Hepatocyte (in vitro differentiated cells): ENCODE measurements at places on chromosomes 13 and 19. TPM values are rescaled to one million over a fixed set of nuclear protein-coding genes. Genes with fewer than 3 reads are reported as not detected.

GRCh38 chr13:86098511-86098910 is 299.3 kb upstream of the SLITRK6 start:
- no peak for DNase-seq

GRCh38 chr13:60944863-60945262 is 470.8 kb downstream of the PCDH20 start:
- no peak for DNase-seq

Gene ZNF256
- 3.7 and 4.6 TPM in 2 replicates for polyA plus RNA-seq

DNA sequence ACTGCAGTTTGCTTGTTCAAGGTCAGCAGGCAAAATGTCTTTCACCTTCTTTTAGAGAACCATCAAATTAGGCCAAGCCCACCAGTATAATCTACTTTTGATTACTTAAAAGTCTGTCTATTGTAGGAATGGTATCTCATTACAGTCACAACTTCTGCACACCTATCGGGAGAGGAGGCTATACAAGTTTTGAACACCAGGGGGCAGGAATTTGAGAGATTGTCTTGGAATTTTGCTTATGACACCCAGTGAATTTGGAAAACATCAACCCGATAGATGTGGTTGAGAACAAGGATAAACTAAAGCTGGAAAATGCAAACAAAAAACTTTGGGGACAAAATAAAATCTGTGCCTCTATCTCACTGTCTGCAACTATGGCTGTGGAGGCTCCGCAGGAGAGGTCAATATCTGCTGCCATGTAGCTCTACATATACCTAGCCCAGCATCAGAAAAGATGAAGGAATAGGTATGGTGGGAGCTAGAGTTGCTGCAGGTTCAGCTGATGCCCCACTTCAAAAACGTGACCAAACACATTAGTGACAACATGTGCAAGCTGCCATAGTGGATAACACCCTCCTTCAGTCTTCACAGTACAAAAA is 1299.2 kb upstream of the SPRY2 start:
- peak; percentile 38 for DNase-seq

Gene NACC1
- 9.7 and 11.1 TPM in 2 replicates for polyA plus RNA-seq

DNA sequence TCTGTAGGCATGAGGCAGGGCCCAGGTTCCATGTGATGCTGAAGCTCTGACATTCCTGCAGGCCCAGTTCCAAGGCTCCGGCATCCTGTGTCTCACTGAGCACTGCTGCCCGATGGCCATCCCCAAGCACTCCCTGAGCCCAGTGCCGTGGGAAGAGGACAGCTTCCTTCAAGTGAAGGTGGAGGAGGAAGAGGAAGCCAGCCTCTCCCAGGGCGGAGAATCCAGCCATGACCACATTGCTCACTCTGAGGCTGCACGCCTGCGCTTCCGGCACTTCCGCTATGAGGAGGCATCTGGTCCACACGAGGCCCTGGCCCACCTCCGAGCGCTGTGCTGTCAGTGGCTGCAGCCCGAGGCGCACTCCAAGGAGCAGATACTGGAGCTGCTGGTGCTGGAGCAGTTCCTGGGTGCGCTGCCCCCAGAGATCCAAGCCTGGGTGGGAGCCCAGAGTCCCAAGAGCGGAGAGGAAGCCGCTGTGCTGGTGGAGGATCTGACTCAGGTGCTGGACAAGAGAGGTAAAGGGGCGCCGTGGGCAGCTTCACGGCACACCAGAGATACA is 8.0 kb downstream of the ZSCAN22 start:
- DNase-seq: peak; percentile 1

- peak; percentile 34 for DNase-seq
Measured at GRCh38 chr13:101455863-101456262, 3.4 kb downstream of the ITGBL1 start.

- DNase-seq: no peak
Measured at GRCh38 chr13:91745967-91746366, 347.5 kb downstream of the GPC5 start.

DNA sequence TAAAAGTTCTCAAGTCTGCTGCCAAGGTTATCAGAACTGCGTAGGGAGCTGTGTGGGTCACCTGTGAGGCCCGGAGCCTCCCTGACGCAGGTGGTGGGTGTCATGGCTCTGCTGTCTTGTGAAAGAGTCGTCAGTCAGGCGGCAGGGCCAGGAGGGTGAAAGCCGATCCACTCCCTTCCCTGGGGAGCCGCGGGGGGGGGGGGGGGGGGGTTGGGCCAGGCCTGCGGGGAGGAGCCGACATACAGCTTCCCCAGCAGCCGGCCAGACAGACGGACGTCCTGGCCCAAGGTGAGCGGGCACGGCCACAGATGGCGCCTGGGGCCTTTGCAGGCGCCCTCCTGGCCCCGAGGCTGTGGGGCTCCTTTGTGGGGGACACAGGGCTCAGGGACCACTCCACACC is 12.4 kb downstream of the SBNO2 start:
- no peak for DNase-seq

GRCh38 chr19:47323872-47324271 is 8.1 kb upstream of the C5AR2 start:
- DNase-seq: no peak

DNA sequence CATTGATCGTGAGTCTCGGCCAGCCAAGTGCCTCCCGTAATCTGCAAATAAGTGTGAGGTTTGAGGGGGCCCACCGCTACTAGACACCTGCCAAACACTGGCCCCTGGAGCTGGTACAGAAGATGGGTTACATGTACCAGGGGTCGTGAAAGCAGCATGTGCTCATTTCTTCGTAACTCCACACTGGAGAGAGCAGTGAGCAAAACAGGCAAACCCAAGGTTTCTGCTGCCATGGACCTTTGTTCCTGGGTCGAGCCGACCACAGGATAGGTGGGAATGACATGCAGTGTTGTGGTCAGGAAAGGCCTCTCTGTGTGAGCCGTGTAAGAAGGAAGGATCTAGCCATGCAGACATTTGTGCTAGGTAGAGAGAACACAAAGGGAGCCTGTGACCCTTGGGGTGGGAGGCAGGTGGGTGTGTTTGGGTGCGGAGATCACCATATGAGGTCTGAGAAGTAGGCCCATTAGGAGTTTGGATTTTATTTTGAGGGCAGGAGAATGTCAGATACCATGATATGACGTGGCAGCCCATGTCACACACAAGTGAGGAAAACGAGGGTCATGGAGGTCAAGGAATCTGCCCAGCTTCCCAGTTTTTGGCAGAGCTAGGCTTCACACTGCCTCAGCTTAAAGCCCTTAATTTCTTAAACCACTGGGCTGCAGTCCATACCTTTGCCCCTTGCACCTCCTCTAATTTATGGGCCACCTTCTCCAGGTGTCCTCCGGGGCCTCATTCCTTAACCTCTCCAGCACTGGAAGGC is 919 bp downstream of the GTF3A start:
- DNase-seq: no peak

- peak; percentile 61 for DNase-seq
Measured at GRCh38 chr19:46659151-46660007, 1.6 kb downstream of the DACT3 start.

DNA sequence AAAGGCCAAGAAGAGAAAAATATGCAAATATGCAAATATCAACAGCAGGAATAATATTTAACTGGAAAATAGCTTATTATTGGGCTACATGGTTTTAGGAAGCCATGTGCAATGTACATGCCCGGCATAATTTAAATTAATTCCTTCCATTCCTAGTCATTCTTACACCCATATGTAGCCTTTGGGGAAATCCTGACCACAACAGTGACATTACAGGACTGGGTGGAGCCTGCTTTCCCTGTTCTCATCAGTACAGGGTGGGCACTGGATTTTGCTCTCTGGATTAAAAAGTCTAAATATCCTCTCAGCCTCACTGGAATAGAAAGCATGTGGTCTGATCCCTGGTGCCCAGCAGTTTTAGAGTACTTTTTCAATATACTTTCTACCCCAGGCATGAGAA is 198.2 kb downstream of the DNAJC15 start:
- DNase-seq: no peak

Gene TRAPPC5
- 175 and 187 TPM in 2 replicates for polyA plus RNA-seq

DNA sequence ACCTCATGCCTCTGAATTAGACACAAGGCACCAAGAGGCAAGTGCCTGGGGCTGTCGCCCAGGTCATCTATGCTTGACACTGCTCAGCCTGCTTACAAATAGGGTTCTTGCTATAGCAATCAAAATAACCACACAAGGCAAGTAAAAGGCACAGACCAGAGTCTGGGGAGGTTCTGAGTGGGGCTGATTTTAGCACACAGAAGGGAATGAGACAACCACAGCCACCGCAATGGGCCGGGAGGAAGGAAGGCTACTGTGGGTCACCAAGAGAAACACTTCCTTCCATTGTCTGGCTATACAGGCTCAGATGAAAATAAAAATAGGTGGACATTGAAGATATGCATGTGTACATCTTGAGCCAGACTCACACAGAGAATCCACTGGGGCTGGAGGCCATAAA is 159.1 kb downstream of the DLEU7 start:
- DNase-seq: no peak
